Naive thymus-derived CD8-positive, alpha-beta T cell (primary cell): ENCODE measurements at places on chromosomes 11 and 22.

DNA sequence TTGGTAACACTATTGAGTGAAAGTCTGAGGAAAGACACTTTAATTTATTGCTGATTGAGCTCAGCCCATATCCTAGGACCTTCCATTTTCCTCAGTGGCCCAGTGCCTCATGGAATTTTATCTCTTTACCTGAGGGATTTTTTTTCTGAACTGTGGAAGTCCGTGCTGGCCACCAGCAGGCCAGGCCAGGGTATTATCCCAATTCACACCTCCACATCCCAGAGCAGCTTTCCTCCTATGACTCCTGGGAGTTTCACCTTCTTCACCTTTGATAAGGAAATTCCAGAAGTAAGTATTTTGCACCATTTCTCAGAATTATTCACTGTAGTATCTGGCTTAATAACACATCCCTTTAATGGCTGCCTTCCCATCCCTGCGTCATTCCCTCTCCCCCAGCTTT, 13.0 kb upstream of the RRAS2 start:
- DNase-seq: no peak

- DNase-seq: no peak
Observed at GRCh38 chr11:6911378-6911777, 9.4 kb upstream of the OR2D3 start.

GRCh38 chr22:42714768-42715390, 5.8 kb downstream of the A4GALT start:
- no peak for DNase-seq

DNA sequence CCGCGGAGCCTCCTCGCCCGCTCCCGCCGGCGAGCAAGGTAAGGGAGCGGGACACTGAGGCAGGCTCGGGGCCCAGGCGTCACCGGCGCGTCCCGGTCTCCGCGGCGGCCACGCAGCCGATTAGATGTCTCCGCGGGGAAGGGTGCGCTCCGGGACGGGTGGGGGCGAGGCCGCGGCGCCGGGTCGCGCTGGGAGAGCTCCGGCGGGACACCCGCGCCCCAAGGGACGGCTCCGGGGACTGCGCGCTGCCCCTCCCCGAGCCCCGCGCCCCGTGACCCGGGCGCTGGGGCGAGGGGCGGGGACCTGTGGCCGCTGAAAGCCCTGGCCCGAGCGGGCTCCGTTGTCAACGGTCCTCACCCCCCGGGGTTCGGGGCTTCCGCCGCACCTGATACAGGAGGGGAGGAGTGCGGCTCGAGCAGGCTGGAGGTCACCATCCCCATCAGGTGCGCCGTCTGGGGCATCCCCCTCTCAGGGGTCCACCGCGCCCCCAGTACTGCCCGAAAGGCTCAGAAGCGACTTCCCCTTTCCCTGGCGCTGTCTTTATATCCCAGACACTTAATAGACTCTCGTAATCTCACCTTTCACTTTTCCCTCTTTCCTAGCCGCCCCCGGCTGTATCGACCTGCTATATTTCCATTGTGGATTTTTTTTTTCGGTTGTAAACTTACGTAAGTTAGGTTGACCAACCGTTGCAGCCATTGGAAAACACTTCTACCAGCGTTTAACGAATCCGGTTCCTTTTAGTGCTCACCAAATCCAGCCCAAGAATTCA, 573 bp downstream of the PPFIA1 start:
- no peak for DNase-seq

DNA sequence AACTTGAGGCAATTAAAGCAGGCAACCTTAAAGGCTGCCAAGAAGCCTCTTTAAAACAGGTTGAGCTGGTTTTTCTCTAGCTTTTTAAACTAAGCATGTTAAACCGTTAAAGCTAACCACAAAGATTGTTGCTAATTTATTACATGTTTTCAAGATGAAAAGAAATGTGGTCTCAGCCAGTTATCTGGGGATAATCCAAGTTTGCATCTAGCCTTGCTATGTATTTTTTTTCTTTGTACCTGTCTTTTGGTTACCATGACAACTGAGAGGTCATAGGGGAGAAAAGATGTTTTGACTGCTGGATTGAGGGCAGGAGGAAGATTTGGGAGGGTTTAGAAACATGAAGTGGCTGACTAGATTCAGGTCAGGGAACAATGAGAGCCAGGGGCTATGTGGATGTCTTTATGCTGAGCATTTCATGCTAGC, 19.2 kb upstream of the PGM2L1 start:
- peak; percentile 5 for DNase-seq

- no peak for DNase-seq
Observed at GRCh38 chr22:33300165-33300564, 242.0 kb upstream of the SYN3 start.

DNA sequence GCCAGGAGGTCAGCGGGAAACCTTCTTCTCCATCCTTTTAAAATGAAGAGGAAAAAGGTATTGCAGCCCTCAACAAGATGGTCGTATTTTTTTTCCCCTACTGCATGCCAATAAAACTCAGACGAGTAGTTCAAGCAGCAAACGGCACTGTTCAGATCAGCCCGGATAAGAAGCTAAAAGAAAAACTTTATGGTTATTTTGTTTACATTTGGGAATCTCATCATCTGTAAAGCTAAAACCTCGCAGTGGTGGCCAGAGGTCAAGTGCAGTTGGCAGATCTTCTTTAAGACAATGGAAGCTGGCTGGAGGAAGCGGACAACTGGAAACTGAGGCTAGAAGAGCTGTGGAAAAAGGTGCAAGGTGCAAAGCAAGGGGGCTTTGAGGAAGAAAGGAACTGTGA, 31.0 kb upstream of the CHRM4 start:
- no peak for DNase-seq

GRCh38 chr11:10727146-10727851, 23.7 kb upstream of the CTR9 start:
- no peak for DNase-seq

DNA sequence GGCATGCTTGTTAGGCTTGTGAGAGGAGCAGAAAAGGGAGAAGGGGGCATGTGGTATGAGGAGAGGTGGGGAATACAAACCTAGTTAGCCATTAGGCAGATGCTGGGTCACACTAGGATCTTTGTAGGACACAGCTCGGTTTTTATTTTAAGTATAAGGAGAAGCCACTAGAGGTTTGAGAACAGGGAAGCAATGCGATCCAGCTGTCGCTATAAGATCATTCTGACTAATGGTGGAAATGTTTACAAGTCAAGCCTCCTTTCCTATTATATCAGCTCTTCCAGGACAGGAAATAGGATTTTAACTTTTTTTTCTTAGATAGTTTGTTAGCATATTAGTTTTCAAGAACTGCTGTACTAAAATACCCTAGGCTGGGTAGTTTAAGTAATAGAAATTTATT, 609.9 kb downstream of the INSC start:
- DNase-seq: no peak

GRCh38 chr11:87359401-87359800, 321.7 kb downstream of the TMEM135 start:
- no peak for DNase-seq

GRCh38 chr22:26068571-26068970, 100.7 kb upstream of the SEZ6L start:
- no peak for DNase-seq

GRCh38 chr22:49204599-49205482, 622.8 kb downstream of the BRD1 start:
- DNase-seq: peak; percentile 8

- no peak for DNase-seq
Observed at GRCh38 chr11:11615086-11615485, 6.7 kb downstream of the GALNT18 start.

GRCh38 chr11:124402326-124402922, 3.6 kb upstream of the OR8B3 start:
- DNase-seq: peak; percentile 9

DNA sequence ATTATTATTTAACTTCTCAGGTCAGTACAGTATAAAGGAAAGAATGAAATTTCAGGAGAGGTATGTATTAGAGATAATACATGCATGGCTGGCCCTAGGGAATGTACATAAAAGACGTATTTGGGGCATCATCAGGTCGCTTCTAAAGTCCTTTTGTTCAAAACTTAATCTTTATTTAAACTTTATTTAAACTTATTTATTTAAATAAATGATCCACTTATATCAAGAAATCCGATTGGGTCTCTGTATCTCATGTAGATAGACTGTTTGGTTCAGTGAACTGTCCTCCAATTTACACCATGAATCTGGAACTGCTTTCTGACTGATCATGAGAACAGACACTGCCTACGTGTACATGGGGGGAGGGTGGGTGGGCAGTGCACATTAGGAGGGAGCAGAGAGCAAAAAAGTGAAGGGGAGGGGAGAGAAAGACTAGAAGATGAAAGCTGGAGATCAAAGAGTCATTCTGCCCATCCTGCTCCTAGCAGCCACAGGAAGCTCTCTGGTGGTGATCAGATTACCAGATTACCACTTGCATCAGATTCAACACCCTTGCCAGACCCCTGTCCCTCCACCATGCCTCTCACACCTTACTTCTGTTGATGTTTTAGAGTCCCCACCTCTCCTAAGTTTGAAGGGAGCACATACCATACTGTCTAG, 92.1 kb upstream of the MTMR2 start:
- DNase-seq: peak; percentile 62

DNA sequence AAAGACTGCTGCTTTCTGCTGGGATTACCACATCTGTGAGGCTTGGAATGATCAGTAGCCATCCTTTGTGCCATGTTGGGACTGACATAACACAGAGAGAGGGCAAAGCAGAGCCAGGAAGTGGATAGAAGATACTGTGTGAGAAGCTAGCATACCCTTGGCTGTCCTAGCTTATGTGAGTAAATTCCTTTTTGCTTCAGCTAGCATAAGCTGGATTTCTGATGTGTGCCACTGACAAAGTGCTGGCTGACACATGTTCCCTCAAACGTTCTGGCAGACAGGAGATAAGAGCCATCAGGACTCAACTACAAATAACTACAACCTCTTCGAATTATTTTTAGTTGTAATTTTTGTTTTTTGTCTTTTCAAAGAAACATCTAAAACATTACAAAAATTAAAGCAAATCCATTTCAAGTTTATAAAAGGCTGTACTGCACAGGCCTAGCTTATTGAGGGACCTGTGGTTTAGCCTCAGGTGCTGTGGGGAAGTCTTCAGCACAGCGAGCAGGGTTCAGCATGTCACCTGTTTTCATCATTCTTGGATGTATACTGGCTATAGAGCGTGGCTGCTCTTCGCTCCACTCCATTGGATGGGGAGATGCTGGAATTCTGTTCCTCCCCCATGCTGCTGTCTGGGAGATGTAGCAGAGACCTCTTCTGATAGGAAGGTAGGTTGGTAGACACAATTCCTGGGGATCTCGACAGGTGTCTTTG, 120.9 kb downstream of the SWAP70 start:
- no peak for DNase-seq

DNA sequence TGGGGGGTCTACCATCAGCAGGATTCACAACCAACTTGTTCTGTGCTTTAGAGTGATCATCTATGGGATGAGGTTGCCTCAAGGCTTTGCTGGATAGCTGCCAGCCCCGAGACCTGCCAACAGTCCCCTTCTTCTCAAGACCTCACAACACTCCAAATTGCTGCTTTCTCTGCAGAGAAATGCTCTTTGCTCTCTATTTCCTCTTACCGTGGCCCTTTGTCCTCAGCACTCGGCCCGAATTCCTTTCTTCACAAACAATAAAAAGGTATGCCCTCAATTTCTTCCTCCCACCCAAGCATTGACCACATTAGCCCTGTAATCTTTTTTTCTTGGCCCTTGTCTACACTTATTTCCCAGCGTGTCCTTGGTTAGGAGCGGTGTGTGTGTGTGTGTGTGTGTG, 147.4 kb upstream of the SNX19 start:
- DNase-seq: no peak

- no peak for DNase-seq
Observed at GRCh38 chr11:125468025-125468424, 28.0 kb downstream of the FEZ1 start.

GRCh38 chr11:8086001-8086479, 5.0 kb downstream of the TUB start:
- DNase-seq: no peak
